ENCODE measurements at places on chromosomes 11 and 22. TPM values are rescaled to one million over a fixed set of nuclear protein-coding genes. Genes with fewer than 3 reads are reported as not detected.

The MFNG gene
- 3.2 TPM for total RNA-seq

The GLYATL1 gene
- total RNA-seq: 2.7 TPM

The PICALM gene
- 109 TPM for total RNA-seq

The BET1L gene
- 41.3 TPM for total RNA-seq

The SMC1B gene
- total RNA-seq: not detected

The TRPM5 gene
- total RNA-seq: 0.09 TPM

The CXCR5 gene
- not detected for total RNA-seq

The SLC22A6 gene
- total RNA-seq: not detected

The FOSL1 gene
- 4.7 TPM for total RNA-seq

The C11orf86 gene
- total RNA-seq: not detected
